ENCODE measurements at places on chromosomes 12 and 14.

DNA sequence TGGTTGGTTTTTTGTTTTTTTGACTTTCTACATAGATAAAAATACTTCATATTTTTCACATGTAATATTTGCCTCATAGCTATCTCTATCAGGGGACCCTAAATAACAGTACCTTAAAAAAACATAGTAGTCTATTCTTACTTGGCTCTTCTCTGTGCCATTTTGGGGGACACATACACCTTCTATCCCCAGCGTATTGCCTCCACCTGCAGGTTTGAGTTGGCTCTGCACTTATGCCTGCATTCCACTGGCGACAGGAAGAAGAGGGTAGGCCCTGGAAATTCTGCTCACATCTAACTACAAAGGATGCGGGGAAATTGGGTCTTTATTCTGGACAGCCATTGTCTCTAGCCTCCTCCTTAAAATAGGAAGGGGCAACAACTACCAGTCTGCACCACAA is 13.8 kb upstream of the IFI27L2 start:
- DNase-seq: no peak

- no peak for DNase-seq
Measured at GRCh38 chr14:20409226-20409625, 4.1 kb downstream of the TEP1 start.

- no peak for DNase-seq
Measured at GRCh38 chr12:7557227-7557626, 53.6 kb upstream of the CD163 start.

- no peak for DNase-seq
Measured at GRCh38 chr12:108302403-108303311, 36.5 kb downstream of the CMKLR1 start.

DNA sequence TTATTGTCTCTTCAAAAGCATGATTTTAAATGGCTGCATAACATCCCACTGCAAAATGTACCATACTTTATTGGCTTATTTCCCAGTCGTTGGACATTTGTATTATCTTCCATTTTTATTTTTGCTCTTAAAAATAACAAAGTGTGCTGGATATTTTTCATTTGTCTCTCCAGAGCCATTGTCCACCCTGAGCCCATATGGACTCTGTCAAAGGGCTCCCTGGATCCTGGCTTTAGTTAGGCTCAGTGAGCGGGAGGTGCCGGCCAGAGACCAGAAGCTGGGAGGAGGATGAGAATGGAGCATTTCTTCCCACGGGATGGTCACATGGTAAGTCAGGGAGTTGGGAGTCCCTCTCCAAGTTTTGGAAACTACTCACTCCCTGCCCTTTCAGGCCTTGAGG is 296.9 kb downstream of the NUAK1 start:
- DNase-seq: no peak

- peak; percentile 40 for DNase-seq
Measured at GRCh38 chr12:41120211-41120610, 67.9 kb upstream of the PDZRN4 start.

DNA sequence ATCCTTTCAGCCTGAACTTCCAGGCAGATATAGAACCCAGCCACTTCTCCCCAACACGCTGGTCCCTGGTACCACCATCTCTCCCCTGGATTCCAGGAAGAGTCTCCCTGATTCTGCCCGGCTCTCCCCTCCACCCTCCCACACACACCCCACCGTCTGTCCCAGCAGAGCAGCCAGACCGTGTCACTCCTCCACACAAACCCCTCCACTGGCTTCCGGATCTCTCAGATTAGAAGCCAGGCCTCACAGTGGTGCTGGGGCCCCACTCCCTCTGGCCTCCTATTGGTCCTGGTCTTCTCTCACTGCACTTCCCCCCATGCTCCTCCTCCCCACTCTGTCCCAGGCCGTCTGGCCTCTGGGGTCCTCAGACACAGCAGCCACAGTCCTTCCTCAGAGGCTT is 52.4 kb upstream of the CDKN3 start:
- DNase-seq: no peak

DNA sequence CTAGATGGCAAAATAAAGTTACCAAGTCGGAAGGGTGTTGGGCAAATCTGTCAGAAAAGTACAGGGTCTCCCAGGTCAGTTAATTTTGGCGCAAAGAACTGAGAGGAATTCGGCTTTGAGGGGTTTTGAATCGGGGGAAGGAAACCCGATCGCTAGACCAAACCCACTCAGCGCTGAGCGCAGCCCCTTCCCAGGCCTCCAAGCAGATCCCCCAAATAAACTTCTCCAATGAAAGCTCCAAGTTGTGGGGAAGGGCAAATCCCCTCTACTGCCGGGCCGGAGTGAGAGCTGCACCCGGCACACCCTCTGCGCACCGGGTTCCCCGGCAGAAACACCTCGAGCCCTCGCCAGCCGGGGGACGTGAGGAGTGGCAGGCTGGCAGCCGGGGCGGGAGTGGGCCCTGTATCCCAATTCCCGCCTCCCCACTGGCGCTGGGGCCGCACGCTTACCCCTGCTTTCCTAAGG is 441 bp downstream of the E2F7 start:
- peak; percentile 50 for DNase-seq

- DNase-seq: no peak
Measured at GRCh38 chr14:46087604-46088003, 564.0 kb downstream of the RPL10L start.

DNA sequence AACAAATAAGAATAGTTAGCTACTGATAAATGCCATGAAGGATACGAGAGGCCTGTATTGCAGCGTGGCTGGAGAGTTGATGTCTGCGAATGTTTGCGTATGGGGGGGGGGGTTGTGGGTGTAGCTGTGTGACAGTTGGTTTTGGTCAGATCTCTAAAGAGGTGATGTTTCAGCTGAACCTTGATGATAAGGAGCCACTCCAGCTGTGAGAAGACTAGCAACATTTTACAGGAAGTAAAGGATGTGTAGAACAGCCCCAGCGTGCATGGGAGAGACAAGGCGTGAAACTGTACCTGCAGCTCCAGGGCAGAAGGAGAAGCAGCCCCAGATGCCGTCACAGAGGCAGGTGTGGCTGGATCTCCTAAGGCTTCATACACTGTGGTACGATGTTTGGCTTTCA is 416.9 kb downstream of the TMEM132D start:
- DNase-seq: no peak

GRCh38 chr14:93522221-93522620 is 91.5 kb downstream of the UNC79 start:
- DNase-seq: no peak

DNA sequence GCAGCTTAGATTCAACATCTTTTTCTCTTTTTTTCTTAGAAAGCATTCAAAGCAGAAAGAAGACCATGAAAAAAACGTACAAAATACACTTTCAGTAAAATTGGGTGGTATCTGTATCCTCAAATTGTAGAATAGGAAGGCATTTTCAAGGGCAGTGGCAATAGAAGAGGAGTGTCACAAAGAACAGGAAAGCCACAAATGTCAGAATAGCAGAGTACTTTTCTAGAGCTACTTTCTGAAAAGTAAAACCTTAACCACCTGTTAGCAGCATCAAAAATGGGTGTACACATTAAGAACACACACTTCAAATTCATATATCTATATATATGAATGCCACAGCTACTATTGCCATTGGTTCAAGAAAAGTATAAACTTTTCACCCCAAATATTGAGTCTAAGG is 412.1 kb upstream of the DCN start:
- no peak for DNase-seq

- DNase-seq: no peak
Measured at GRCh38 chr14:89445273-89445973, 28.4 kb upstream of the FOXN3 start.

GRCh38 chr12:54959291-54960018 is 25.1 kb downstream of the TESPA1 start:
- no peak for DNase-seq

- no peak for DNase-seq
Measured at GRCh38 chr14:44612002-44612401, 104.9 kb upstream of the FSCB start.

- no peak for DNase-seq
Measured at GRCh38 chr12:75196865-75197264, 12.8 kb downstream of the KCNC2 start.

GRCh38 chr12:123401753-123402683 is 18.1 kb downstream of the KMT5A start:
- DNase-seq: no peak

- peak; percentile 96 for DNase-seq
Measured at GRCh38 chr14:104895786-104896661, 28.7 kb upstream of the PLD4 start.

DNA sequence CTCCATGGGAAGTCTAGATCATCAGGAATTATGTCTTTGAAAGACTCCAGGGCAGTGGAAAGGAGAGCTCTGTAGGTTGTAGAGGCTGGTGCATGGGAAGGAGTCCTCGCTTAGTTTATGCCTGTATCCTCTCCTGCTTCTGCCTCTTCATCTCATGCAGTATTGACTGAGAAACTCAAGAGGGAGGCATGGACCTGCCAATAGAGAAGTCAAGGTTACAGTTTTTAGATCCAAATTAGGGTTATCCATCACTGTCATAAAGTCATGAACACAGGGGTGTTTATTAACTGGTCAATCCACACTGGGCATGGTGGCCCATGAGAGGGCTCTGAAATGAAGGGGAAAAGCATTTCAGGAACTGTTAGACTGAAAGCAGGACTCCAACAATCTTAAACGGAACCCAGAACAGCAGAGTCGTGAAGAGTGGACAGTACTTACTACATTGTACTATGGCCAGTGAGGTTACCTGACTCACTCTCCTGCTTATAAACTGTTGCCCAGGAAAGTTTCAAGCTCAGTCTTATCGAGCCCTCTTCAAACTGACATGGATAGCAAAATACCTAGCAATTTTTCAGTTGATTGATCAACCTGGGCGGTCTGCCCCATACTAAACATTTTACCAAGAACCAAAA is 30.1 kb upstream of the DHRS7 start:
- no peak for DNase-seq

GRCh38 chr14:37563189-37563588 is 31.9 kb downstream of the FOXA1 start:
- DNase-seq: no peak

GRCh38 chr12:80154261-80154660 is 54.9 kb downstream of the OTOGL start:
- DNase-seq: no peak

GRCh38 chr12:51390457-51390856 is 749 bp downstream of the GALNT6 start:
- no peak for DNase-seq

- DNase-seq: peak; percentile 56
Measured at GRCh38 chr14:65187421-65188049, 85.2 kb upstream of the MAX start.

DNA sequence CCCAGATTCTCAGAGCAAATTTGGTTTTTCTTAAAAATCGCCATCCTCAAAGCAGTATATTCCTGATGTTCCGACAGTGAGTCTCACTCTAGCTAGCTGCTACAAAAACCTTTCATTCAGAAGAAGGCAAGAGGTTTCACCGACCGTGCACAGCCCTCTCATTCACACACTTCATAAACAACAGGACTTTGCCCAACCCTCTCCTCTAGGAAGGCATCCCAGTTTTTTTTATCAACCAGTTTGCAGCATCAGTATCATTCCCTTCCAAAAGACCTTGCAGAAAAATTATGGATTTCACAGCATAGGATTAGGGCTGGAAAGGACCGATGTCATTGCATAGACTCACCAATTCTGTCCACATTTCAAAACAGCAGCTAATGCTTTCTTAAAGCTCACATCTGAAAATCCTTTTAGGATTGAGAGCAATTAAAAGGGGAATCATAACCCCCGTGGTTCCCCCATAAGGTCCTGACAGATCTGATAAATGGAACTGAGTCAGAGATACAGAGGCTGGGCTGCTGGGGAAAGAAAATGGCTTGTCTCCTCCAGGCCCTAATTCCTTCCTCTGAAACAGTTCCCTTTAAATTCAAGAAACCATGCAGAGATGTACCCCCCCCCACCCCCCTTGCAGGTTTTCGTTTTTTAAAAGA is 597 bp downstream of the SVOP start:
- DNase-seq: peak; percentile 32

DNA sequence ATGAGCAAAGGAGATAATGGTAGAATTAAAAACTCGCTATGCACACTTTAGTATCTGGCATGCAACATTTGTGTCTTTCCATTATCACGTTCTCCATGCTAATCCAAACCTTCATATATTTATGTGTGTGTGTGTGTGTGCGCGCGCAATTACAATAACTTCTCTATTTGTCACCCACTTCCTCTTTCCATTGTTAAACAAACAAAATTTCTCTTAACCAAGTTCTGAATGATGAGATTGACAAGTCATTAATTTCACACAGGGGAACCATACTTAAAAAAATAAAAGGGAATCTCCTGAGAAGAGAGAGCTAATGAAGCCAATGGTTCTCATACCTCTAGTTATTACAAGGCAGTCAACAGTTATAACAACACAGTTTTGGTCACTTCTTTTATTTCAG is 575.9 kb upstream of the MDGA2 start:
- DNase-seq: no peak

DNA sequence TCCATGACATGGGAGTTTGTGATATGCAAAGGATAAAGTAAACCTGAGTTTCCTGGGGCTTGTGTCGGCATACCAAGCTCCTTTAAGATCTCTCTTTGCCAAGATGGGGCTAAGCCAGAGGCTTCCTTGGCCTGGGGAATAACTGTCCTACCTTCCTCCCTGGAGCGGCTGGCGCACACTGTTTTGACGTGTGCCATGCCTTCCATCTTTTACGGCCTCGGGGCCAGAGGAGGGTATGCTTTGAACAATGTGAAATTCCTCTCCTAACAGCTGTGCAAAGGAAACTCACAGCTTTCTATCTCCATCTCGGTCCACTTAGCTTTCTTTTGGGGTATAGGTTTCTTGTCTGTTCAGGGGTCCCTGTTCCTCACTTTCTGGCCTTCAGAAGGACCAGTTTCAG is 55.2 kb downstream of the NTF3 start:
- DNase-seq: no peak

- DNase-seq: no peak
Measured at GRCh38 chr12:116665666-116666304, 72.1 kb downstream of the SPRING1 start.

DNA sequence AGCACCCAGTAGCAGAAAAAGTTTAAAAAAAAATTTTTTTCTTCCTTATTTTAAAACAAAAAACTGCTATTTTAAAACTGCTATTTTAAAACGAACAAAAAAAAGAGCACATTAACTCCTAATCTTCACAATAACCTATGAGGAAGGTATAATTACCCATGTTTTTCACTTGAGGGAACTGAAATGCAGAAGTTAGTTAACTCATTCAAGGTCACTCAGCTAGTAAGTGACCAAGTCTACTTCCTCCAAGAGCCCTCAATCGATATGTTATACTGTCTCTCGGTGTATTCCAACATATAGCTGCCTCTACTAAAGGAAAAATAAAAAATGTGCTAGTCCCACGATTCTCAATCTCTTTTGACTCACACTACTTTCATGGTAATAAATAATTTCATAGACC is 7.8 kb downstream of the RPAP3 start:
- DNase-seq: no peak

Data from NCI-H345 (cell line).